ENCODE measurements at places on chromosomes 6 and 20. TPM values are rescaled to one million over a fixed set of nuclear protein-coding genes. Genes with fewer than 3 reads are reported as not detected.

Gene MARCKS
- 169 TPM for total RNA-seq

Gene SLC13A3
- 1.5 TPM for total RNA-seq

Gene MRPL14
- 25.7 TPM for total RNA-seq

Gene SLPI
- 19.5 TPM for total RNA-seq

Gene ERVFRD-1
- total RNA-seq = not detected

Gene MYL9
- total RNA-seq = 230 TPM

All from pericardium fibroblast (primary cell).